Stimulated activated naive CD8-positive, alpha-beta T cell treated with anti-CD3 and anti-CD28 coated beads, Interleukin-15, amount 100 ng/mL, for 72 hours (primary cell): ENCODE measurements at places on chromosomes 13 and 19.

GRCh38 chr13:30864433-30865122 is 41.5 kb upstream of the MEDAG start:
- DNase-seq: no peak

DNA sequence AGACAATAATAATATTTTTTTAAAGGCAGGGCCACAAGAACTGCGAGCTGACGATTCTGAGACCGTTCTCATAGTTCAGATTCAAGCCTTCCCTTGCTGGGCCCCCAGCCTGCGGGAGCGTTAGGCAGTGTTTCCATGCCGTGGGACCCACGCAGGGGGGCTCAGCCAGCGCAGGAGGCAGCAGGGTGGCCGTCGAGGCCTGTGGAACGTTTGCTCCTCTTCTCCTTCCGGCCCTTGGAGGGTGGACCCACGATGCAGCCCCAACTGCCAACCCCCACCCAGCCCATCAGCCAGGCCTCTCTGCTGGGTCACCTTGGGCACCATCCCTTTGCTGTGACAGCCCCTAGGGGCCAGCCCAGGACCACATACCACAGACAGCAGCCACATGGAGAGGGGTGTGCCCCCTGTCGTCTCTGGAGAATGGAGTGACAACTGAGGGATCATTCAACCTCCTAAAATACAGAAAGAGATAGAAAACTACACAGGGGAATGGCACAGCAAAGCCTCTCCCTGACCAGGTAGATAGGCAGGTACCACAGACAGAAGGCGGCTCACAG is 46.8 kb downstream of the PDCD5 start:
- no peak for DNase-seq

DNA sequence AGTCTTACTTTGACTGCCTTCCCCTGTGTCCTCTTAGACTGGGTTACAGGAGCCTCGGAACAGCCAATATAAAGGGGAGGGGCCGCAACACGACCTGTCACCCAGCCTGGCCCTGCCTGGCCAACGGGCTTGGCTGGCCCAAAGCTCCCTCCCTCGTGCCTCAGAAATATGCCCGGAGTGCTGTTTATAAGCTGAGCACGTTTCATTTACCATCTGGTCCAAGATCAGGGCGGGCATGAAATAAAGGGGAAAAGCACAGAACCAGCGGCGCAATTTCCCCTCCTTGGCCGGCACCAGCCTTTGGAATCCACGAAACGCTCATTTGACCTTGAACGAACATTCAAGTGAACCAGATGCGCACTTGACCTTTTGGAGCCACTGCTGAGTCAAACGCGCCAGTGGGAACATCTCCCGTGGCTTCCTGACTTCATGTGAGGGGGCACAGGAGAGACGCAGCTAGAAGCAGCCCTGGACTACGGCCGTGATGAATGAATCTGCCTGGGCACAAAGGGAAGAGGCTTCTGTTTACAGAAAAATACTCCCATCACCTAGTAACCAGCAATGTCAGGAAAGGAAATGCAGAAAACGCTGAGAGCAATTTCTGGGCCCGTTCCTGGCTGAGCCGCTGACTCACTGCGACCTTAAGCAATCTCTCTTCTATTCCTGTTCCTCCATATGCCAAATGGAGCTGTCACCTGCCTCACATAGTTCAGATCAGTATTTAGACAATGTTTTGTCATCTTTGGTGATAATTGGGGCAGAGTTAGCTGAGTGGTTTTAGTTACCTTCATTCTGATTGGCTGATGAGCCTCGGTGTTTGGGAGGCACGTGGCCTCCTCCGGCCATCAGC is 53.3 kb downstream of the RFX2 start:
- no peak for DNase-seq

DNA sequence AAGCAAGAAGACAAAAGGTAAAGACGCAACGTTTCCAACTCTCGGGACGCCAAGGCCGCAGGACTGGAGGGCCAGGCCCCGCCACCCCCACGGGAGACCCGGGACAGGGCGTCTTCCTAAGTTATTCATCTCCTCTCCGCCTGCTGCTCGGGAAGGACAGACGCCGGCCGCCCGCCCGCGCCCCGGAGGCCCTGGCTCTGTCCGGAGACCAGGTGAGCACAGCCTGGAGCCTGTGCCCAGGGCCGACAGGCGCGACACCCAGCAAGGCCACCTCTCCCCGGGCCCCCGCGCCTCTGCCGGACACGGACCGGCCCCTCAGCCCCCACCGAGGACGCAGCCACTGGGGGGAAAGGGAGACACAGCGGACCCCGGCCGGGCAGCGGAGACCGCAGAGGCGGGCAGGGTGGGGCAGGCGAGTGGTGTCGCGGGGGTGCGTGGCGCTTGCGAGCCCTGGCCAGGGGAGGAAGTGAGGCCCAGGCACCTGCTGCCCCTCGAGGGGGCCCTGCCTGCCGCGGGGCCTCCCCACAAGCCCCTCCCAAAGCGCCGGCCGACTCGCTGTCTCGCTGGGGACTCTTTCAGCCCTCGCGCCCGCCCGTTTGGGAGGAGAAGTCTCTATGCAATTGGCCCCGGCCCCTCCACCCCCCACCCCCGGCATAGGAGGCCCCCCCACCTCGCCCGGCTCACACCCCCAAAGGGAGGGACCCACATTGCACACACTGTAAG is 17.2 kb downstream of the SMIM24 start:
- no peak for DNase-seq

- DNase-seq: no peak
Measured at GRCh38 chr13:92512852-92513251, 713.8 kb upstream of the GPC6 start.

DNA sequence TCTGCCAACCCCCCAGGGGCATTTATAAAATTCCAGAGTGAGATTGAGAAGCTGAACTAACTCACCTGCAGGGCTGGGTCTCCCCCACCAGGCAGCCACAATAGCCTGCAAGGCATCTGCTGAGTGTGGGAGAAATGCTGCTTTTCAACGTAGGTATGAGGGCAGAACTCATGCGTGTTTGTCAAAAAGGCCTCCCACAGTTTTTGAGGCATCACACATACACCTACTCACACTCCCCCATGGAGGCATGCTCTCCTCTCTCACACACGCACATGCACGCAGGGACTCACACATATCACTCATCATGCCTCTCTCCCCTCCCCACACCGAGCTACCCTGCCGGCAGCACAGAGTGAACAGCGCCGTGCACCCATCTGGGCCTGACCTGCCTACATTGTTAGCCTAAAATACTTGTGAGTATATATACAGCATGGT is 390.5 kb downstream of the FGF9 start:
- peak; percentile 67 for DNase-seq

DNA sequence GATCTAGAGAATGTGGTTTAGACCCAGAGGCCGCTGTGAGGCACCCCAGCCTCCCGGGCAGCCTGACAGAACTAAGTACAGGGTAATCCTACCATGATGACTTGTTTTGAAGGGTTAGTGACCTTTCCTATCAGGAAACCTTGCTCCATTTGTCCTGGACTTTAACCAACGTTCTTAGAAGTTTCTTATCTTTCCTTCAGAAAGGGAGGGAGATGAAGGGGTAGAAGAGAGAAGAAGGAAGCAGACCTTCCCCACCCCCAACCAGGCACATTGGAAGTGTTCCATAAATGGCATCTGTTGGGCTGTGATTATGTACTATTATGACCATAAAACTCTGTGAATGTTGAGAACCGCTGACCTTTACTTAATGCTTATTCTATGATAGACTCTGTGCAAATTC is 184.2 kb downstream of the OXGR1 start:
- DNase-seq: no peak

GRCh38 chr19:58543826-58544590 is at the start of gene TRIM28:
TRIM28 (plus strand) TSS chr19:58544064; CDS start chr19:58544758, 694 bp downstream.
- DNase-seq: peak; percentile 100

DNA sequence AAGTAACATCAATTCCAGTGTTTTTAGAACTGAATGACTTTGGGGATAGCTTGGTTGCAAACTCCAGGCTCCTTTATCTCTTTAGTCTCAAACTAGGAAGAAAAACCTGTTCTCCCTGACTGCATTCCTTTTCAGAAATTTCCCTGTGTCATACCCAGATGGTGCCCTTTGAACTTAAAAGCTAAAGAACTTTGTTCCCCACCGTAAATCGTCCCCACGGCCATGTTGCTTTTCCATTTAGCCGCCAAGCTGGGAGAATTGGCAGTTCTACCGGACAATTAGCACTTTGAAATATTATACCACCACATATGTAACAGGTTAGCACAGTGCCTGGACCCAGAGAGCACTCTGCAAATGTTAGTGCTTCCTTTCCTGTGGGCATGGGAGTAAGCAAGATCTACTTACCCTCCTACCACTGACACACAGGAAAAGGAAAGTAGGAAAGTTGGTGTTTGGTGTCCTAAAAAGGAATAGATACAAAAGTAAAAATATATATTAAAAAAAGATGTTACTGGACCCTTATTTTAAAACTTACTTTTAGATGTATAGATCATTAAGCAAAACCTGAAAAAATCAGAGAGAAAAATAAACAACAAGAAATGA is 191.9 kb upstream of the MIR17HG start:
- no peak for DNase-seq

DNA sequence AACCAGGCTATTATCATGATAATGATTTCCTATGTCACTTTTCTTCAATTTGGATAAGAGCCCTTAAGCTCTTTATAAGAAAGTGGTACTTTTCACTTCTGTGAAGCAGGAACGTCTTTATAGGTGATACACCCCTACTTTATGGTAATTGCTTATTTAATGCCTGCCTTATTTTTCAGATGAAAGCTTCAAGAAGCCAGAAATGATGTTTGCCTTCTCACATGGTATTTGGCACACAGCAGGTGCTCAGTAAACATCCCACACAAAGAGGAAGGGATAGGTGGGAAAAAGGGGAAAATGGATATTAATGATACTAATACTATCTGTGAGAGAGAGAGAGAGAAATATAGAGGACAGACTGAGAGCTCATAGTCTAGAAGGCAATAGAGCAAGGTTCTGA is 29.0 kb upstream of the WASF3 start:
- DNase-seq: no peak
